ENCODE measurements at places on chromosomes 11 and 22. TPM values are rescaled to one million over a fixed set of nuclear protein-coding genes. Genes with fewer than 3 reads are reported as not detected.

The TMEM86A gene
- total RNA-seq: 7.4 TPM

The NCF4 gene
- total RNA-seq: 19.4 TPM

The C11orf87 gene
- total RNA-seq: not detected

The OR9Q2 gene
- total RNA-seq: not detected

The CDCA5 gene
- 1.4 TPM for total RNA-seq

The KCNQ1 gene
- total RNA-seq: 45.5 TPM

The CNIH2 gene
- total RNA-seq: 0.63 TPM

The GRK3 gene
- total RNA-seq: 11.5 TPM

The CWC15 gene
- total RNA-seq: 61.7 TPM

DNA sequence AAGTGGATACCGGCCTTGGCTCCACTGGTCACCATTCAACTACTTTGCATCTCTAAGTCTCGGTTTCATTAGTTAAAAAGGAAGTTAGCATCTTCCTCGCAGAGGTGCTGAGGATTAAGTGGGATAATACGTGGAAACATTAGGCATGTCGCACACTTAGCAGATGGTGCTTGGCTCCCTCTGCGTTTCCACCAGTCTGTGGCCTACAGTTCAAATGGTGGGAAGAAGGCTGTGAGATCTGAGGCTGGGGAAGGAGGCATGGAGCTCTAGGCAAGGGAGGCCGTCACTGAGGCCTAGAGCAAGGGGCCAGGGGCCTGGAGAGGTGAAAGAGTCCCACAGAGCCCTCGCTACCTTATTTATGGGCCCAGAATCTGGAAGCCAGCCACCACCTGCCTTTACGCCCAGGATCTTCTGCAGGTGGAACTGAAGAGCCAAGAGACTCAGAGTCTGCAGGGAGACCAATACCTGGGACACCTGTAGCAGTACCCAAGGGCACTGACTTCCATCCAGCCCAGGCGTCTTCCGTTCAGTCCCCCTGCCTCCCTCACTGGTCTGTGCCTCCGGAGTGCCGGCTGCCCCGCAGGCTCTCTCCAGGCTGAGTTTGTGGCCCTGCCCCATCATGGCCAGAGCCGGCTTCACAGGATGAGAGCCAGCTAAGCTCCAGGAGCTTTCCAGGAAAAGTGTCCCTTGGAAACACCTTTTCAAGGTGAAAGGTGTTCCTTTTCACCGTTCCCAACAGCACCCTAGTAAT, 66.1 kb upstream of the A4GALT start:
- H3K27ac ChIP-seq: no peak overlapping the region
- H3K27me3 ChIP-seq: no peaks in the 10 kb centered on the region
- no peak overlapping the region for H3K4me3 ChIP-seq
- no peaks in the 10 kb centered on the region for H3K4me1 ChIP-seq
- H3K36me3 ChIP-seq: no peaks in the 10 kb centered on the region

GRCh38 chr22:41481131-41481830, 12.4 kb downstream of the ACO2 start:
- no peak for DNase-seq
- peaks cover 6% of the 10 kb centered on the region for H3K36me3 ChIP-seq
- H3K4me3 ChIP-seq: no peak overlapping the region
- no peaks in the 10 kb centered on the region for H3K27me3 ChIP-seq

DNA sequence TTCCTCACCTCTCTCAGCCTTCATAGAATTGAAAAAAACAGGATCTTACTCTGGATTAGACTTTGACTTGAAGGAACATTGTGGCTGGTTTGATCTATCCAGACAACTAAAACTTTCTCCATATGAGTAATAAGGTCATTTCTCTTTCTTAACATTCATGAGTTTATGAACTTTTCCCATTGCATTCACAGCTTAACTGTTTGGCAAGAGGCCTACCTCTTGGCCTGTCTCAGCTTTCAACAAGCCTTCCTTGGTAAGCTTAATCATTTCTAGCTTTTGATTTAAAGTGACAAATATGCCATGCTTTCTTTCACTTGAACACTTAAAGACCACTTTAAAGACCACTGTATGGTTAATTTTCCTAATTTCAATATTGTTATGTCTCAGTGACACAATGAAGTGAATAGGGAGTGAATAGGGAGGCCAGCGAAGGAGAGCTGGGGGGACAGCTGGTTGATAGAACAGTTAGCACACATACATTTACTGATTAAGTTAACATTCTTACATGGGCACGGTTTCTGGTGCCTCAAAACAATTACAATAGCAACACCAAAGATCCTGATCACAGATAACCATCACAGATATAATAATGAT, 17.0 kb downstream of the IMMP1L start:
- no peak overlapping the region for H3K27ac ChIP-seq
- H3K4me1 ChIP-seq: no peaks in the 10 kb centered on the region
- no peak for DNase-seq
- H3K4me3 ChIP-seq: no peak overlapping the region
- H3K27me3 ChIP-seq: no peaks in the 10 kb centered on the region

GRCh38 chr11:27227736-27228135, 135.3 kb downstream of the CCDC34 start:
- H3K27me3 ChIP-seq: no peaks in the 10 kb centered on the region
- H3K36me3 ChIP-seq: no peaks in the 10 kb centered on the region
- H3K4me1 ChIP-seq: no peaks in the 10 kb centered on the region
- no peak for DNase-seq

- H3K4me1 ChIP-seq: peaks cover 11% of the 10 kb centered on the region
- H3K36me3 ChIP-seq: no peaks in the 10 kb centered on the region
- DNase-seq: no peak
- no peak overlapping the region for H3K4me3 ChIP-seq
- H3K27me3 ChIP-seq: no peaks in the 10 kb centered on the region
Observed at GRCh38 chr11:34180040-34180813, 74.8 kb downstream of the NAT10 start.

DNA sequence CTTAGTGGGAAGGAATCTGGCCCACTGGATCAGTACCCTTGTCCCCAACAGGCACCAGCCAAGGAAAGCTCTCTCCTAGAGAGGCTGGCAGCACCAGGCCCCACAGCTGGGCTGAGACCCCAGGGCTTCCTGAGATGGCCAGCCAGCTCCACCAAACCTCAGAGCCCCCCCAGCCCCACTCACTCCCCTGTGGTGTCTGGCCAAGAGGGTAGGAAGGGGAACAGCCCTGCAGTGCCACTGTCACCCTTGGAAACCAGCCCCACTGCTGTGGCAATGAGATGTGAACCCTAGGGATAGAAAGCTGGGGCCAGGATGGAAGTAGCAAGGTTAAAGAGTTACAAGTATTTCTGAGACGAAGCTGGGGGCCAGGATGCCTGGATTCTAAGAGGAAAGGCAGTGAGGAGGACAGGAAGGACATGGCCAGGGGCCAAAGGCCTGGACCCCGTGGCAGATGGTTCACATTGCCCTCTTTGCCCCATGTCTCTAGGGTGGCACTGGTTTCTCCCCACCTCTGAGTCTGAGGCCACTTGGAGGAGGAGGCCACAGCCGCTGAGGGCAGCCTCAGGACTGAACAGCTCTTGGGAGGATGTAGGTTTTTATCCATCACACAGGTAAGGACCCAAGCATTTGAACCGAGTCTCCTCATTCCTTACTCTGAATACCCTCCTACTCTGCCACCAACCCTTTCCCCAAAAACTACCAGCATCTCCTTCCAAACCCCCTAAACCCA, 28.8 kb downstream of the NRXN2 start:
- no peak overlapping the region for H3K4me3 ChIP-seq
- H3K27ac ChIP-seq: no peak overlapping the region
- H3K36me3 ChIP-seq: no peaks in the 10 kb centered on the region

DNA sequence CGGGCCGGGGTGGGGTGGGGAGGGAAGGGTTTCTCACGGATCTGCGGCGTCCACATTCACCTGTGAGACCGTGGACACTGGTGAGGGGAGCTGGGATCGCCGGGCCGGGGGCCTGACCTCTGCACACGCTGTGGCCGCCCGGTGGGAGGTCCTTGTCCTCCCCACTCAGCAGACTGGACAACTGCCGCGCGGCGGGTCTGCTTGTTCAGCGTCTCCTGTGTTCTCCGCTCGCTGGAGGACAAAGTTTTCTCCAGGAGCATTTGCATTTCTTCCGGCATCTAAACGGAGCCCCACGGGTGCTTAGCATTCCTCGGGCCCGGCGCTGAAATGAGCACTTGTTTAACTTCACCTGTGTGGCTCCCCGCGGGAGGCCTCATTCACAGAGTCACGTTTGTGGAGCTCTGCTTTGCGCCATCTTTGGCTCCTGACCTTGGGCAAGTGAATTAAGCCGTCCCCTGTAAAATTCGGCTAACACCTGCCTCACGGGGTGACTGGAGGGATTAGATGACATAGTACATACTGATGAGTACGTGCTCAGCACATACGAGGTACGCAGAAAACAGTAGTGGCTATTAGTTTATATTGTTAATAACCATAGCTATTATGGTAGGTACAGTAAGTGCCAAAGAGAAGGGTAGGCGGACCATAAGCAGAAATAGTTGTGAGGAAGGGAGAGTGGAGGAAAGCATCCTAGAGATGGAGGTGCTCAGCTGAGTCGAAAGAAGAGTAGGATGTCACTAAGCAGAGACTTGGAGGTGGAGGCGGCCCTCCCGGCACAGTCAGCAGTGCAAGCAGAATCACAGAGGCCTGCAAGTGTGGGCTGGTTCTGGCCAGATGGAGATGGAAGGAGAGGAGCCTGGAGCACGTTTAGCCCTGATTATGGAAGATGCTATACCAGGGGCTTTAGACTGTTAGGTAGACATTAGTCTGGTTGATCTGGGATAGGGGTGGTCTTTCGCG, 885 bp downstream of the TRMU start:
- peaks cover 5% of the 10 kb centered on the region for H3K36me3 ChIP-seq
- DNase-seq: peak; percentile 45
- H3K4me3 ChIP-seq: peak overlapping the region; percentile 79
- H3K27ac ChIP-seq: peak overlapping the region; percentile 84
- no peaks in the 10 kb centered on the region for H3K4me1 ChIP-seq

GRCh38 chr11:112298535-112298934, 37.9 kb upstream of the PLET1 start:
- no peaks in the 10 kb centered on the region for H3K27me3 ChIP-seq
- no peak for DNase-seq
- H3K4me3 ChIP-seq: no peak overlapping the region
- no peaks in the 10 kb centered on the region for H3K36me3 ChIP-seq
- peaks cover 6% of the 10 kb centered on the region for H3K4me1 ChIP-seq
- H3K27ac ChIP-seq: no peak overlapping the region

DNA sequence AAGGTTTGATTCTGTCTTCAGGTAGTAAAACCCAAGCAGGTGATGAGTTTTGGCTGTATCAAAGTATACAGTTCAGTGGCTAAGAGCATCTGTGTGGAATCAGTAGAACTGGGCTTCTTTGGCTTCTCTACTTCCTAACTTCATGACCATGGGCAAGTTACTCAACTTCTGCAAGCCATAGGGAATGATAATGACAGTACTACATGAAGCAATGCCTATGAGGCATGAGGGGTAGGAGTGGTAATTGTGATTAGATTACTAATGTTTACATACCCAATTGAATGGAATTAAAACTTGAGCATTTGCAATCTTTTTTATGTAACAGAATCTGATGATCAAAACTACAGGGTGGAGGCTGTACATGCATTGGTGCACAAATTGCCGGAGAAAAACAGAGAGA, 164.3 kb downstream of the PGR start:
- H3K27me3 ChIP-seq: no peaks in the 10 kb centered on the region
- DNase-seq: no peak
- H3K4me3 ChIP-seq: no peak overlapping the region

GRCh38 chr11:1168256-1168655, 10.5 kb downstream of the MUC5AC start:
- no peak for DNase-seq
- H3K27me3 ChIP-seq: no peaks in the 10 kb centered on the region
- no peaks in the 10 kb centered on the region for H3K4me1 ChIP-seq
- H3K36me3 ChIP-seq: no peaks in the 10 kb centered on the region

- no peaks in the 10 kb centered on the region for H3K36me3 ChIP-seq
- no peaks in the 10 kb centered on the region for H3K27me3 ChIP-seq
- no peak overlapping the region for H3K27ac ChIP-seq
- no peak for DNase-seq
- H3K4me1 ChIP-seq: no peaks in the 10 kb centered on the region
Observed at GRCh38 chr11:70313945-70314344, 43.5 kb downstream of the PPFIA1 start.

- H3K27ac ChIP-seq: no peak overlapping the region
- no peak for DNase-seq
- H3K27me3 ChIP-seq: no peaks in the 10 kb centered on the region
- no peaks in the 10 kb centered on the region for H3K4me1 ChIP-seq
Observed at GRCh38 chr22:36658900-36659299, 44.7 kb downstream of the CACNG2 start.
